DMS 273 treated with DMSO at 0.1 percent for 48 hours (cell line): ENCODE measurements at places on chromosomes 1 and 21.

DNA sequence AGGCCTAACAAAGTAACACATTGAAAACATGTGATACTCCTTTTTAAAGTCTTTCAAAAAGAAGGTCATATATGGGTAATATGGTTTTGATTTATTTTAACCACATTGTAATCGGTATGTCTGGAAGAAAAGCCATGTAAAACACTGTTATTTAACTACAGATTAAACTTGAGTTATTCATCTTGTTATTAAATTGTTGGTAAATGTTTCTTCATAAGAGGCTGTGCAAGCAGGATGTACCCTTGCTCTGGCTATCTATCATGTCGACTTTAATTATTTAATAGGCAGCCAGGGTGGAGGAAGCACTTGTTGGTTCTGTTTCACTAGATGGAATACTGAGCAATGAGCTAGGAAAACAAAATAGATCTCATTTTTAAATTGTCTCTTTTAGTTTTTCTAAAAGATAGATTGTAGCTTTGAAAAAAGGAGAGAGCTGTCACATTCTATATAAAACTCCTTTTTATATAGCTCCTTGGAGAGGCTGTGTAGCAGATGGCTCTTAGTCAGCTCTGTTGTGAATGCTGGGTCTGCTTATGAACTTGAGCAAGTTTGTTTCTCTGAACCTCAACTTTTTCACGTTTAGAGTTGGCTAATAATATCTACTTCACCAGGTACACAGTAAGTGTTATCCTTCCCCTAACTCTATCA is 39.5 kb downstream of the LRRC8B start:
- DNase-seq, result peak; percentile 11

- DNase-seq, result no peak
These were observed 53.0 kb upstream of the TIAM1 start for GRCh38 chr21:31397030-31397429.

DNA sequence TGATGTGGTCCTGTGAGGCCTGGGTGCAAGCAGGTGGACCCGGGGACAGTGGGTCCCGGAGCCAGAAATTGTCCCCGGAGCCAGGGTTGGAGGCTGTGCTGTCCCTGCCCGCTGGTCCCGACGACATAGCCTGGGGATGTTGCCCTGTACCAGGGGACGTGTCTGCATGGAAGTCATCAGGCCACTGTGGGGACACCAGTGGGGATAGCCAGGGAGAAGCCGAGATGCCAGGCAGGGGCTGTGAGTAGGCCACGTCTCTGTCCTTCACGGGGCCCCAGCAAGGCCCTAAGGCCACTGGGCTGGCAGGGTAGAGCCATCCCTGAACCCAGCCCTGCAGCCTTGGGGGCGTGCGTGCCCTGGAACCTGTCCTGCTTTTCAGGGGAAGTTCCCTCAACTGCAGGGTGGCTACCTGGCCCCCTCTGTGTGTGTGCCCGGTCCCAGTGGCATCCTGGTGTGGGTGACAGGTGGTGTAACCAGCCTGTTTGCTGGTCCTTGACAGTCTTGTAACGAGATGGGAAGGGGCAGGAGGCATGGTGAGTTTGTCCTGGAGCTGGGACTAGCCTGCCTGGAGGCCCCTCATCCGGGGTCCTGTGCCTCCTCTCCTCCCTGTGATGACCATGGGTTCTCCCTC is 73.2 kb downstream of the OBSCN start:
- DNase-seq, result no peak

DNA sequence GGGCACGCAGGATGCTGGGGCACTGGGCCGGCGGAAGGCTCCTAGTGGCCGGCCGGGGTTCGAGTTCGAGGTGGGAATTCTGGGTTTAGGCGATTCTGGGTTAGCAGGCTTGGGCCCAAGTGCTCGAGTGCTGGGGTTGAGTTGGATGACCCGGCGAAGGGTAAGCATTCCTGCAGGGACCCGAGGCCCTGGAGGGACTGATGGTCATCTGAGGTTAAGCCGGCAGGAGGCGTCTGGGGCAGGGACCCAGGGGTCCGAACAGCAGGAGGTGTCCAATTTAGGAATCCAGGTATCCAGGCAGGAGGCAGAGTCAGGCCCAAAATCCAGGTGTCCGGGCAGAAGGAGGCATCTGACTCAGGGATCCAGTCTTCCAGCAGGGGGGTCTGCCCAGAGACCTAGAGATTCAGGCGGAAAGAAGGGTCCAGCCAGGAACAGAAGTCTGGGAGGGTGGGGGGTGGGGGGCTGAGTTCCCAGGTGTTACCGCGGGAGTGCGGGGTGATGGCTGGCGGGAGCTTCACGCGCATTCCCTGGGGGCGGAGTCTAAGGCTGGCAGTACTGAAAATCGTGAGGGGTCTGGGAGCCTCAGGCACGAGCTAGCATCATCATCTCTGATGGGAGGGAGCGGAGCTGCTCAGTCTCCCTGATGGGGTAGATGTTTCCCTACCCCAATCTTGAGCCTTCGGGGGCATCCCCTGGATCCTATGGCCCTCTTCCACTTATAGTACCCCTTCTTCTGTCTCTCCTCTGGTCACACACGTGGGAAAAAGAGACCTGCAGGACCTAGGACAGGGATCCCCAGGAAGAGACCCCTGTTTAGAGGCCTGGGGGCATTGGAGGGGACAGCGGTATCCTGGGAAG is 585 bp downstream of the GPR3 start:
- DNase-seq, result no peak

- DNase-seq, result no peak
These were observed 3.5 kb downstream of the SH3BGRL3 start for GRCh38 chr1:26283279-26283853.

GRCh38 chr1:211326528-211327345 is at the start of gene TRAF5:
TRAF5 (plus strand) TSS chr1:211326833; CDS start chr1:211353240, 26,407 bp downstream.
- DNase-seq, result no peak

- no peak for DNase-seq
These were observed 29.0 kb downstream of the DUSP10 start for GRCh38 chr1:221712776-221713431.

- DNase-seq, result peak; percentile 38
These were observed 86.6 kb downstream of the PTBP2 start for GRCh38 chr1:96808191-96808590.

DNA sequence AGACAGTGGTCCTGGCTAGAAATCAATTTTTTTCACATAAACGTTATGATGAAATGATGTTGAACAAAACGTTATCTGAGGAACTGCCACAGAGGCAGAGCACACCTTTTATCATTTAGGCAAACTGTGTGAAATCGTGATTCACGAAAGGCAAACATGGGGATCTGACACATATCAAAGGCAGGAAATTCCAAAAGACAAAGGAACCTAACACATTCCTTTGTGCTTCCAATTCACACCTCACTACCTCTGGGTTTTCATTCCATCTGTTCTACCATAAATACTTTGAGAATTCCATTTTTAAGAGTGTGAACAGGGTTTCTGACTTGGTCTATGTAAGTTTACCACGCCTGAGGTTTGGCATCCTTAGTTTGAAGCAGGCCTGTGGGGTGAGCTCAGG is 119.5 kb upstream of the KRTAP19-8 start:
- no peak for DNase-seq

DNA sequence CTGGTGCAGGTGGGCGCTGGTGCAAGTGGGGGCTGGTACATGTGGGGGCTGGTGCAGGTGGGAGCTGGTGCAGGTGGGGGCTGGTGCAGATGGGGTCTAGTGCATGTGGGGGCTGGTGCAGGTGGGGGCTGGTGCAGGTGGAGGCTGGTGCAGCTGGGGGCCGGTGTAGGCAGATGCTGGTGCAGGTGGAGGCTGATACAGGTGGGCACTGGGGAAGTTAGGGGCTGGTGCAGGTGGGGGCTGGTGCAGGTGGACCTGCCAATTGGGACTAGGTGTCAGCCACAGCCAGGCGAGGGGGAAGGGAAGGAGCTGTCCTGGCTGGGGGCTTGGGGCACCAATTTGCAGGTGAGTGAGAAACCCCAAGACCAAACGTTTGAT is 46.5 kb upstream of the TLR5 start:
- no peak for DNase-seq

DNA sequence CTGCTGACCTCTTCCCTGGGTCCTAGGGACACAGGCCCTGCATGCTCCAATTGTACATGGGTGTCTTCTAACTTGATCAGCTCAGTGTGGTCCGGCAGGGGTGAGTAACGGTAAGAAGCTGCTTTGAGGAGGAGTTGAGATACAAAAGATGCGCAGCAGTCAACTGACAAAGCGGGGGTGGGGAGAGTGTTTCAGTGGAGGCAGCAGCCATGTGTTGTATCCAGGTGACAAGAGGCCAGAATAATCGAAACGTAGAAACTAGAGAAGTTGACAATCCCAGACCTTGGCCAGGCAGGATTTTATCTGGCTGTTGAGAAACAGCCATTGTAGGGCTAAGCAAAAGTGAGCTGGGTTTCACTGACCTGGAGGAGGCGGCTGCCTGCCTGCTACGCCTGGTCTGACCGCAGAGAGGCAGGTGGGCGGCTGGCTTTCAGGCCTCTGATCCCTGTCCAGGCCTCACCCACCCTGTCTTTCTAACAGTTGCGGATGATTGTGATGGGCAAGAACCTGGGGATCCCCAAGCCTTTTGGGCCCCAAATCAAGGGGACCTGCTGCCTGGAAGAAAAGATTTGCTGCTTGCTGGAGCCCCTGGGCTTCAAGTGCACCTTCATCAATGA is 28.8 kb downstream of the PADI6 start:
- DNase-seq, result no peak

DNA sequence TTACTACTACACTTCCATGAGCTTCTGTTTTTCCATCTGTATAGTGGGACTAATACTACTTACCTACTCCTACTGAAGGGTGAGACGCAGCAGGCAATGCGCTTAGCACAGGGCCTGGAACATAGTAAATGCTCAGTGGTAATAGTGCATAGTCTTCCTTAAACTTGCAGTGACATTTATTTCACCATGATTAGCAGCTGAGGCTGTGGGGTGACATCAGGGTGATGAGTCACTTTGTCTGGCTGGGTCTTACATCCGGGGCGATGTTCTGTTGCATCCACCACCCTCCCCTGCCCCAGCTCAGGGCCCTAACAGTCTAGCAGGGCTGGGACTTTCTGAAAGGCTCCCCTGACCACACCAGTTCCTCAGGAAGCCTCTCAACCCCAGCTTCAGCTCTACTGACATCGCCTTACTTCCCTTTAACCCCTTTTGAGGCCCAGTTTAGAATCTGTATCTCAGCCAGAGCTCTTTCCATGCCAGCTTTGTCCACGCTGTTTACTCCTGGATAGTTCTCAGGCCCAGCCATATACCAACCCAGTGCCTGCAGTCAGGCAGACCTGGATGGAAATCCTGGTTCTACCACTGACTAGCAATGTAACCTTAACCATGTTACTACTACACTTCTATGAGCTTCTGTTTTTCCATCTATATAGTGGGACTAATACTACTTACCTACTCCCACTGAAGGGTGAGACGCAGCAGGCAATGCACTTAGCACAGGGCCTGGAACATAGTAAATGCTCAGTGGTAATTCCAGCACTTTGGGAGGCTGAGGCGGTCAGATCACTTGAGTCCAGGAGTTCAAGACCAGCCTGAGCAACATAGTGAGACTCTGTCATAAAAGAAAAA is 66.3 kb downstream of the CD58 start:
- no peak for DNase-seq

GRCh38 chr1:60126723-60127122 is 53.2 kb upstream of the C1orf87 start:
- DNase-seq, result peak; percentile 18

DNA sequence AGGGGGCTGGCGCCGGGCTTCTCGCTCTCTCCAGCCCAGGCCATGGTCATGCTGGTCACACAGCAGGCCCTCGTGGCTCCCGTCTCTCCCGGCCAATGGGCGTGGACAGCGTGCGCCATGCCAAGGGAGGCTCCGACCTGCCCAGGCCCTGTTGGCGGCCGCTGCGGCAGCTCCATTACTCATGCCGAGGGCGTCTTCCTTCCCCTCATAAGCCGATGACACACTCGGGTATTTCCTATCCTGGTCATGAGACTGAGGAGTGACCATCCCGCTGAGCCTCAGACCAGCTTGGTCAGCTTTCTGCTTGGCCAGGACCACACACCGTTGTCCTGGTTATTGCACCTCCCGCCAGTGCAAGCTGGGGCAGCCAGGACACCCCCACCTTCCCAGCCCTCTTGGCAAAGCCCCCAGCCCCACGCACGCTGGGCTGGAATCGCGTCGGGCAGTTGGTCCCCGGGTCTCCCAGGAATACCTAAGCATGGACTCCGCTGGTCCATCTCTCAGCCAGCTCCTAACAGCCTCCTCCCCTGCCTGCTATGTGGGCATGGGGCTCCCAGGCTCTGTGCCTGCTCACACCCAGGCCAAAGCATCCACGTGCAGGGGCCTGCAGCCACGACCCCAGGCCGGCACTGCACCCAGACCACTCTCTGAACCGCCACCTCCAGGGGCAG is 49.8 kb downstream of the ARHGEF16 start:
- DNase-seq, result no peak

GRCh38 chr21:30072496-30072895 is 94.1 kb downstream of the CLDN17 start:
- DNase-seq, result no peak

GRCh38 chr1:1318131-1318652 is 6.3 kb downstream of the INTS11 start:
- peak; percentile 88 for DNase-seq

GRCh38 chr1:54701996-54702395 is 13.7 kb upstream of the TTC4 start:
- no peak for DNase-seq

- DNase-seq, result no peak
These were observed 121.3 kb downstream of the SEC16B start for GRCh38 chr1:177848577-177848976.

GRCh38 chr1:117433943-117434342 is 66.7 kb downstream of the MAN1A2 start:
- no peak for DNase-seq

DNA sequence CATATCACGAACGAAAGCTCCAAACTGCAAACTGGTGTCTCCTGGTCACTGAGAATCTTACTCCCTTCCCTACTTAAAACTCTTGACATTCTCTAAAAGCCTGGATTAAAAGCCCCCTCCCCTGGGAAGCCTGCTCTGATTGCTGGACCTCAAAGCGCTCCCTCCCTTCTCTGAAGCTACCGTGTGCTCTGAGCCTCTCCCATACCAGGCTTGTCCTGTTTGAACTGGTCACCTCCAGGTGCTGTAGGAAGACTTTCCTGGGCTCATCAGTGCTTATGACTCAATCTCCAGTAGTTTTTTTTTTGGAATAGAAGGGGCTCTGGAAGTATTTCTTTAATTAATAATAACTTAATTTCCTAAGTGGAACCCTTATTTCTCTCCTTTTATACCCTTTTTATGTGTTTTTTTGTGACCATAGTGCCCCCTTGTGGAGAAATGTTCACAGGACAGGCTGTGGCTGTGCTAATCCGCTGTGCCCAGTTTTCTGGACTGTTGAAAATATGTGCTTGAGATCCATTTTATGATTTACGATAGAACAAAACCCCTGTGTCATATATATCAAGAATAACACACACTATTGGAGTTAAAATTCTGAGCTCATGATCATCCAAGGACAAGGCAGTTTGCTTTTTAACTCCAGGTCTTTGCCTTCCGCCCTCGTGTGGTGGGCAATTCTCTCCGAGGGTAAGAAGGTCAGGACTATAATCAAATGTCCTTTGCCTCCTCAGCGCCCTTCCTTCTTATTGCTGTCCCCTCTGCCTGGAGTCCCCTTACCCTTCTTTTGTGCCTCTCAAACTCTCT is 16.9 kb downstream of the MTARC1 start:
- DNase-seq, result no peak
